ENCODE measurements at places on chromosomes 4 and X. TPM values are rescaled to one million over a fixed set of nuclear protein-coding genes. Genes with fewer than 3 reads are reported as not detected.

The CT45A5 gene
- not detected for total RNA-seq

The SSX2 gene
- not detected for total RNA-seq

The APELA gene
- not detected for total RNA-seq

The GABRG1 gene
- total RNA-seq: 0.92 TPM

The KIAA1210 gene
- not detected for total RNA-seq

The TMEM154 gene
- 3.5 TPM for total RNA-seq

The AKAP14 gene
- not detected for total RNA-seq

The SH3D19 gene
- 20.4 TPM for total RNA-seq

The ARHGAP36 gene
- total RNA-seq: not detected

The BBS12 gene
- total RNA-seq: 3.8 TPM

The KIT gene
- total RNA-seq: not detected

The ALB gene
- total RNA-seq: not detected

The CFI gene
- total RNA-seq: not detected

The HERC5 gene
- 3.0 TPM for total RNA-seq

The HEPH gene
- total RNA-seq: not detected

The MORC4 gene
- 32.7 TPM for total RNA-seq

All from NCI-H460 (cell line).